ENCODE measurements at places on chromosomes 4 and X.

- DNase-seq: no peak
Measured at GRCh38 chrX:65598559-65599147, 64.1 kb upstream of the LAS1L start.

GRCh38 chrX:57074458-57074857 lies 46.9 kb downstream of the SPIN2B start:
- DNase-seq: no peak

DNA sequence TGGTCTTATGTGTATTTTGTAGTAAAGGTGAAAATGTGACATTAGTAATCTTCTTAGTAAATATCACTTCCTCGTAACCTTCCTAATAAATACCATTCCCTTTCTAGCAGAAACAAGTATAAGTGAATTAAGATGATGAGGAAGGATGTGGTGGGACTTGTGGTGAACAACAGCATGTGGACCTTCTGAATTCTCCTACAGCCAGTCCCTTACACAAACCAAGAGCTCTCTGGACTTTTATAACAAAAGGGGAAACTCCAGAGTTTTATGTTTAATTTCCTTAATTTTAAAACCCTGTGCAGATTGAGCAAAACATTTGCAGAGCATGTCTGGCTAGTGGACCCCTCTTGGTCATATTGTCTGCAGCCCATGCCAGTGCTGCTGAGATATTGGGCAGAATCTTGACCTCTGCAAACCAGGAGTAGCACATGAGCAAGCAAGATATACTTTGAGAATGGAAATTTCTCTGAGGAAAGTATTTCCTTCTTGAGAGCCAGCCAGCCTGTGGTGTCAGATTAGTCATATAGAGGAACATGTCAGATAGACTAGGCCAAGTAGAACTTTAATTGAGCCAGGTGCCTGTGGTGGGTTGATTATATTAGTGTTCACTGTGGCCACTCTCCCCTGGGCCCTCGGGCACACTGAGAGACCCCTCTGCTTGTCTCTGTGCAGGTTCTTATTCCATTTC lies 328.2 kb downstream of the DKK2 start:
- no peak for DNase-seq

GRCh38 chr4:78542373-78542772 lies 9.2 kb upstream of the ANXA3 start:
- no peak for DNase-seq

GRCh38 chr4:15201782-15202181 lies 199.5 kb downstream of the CPEB2 start:
- DNase-seq: no peak
